ENCODE measurements at places on chromosomes 13 and 19.

- DNase-seq, result no peak
These were observed 36.8 kb upstream of the TM9SF2 start for GRCh38 chr13:99464441-99464949.

- no peak for DNase-seq
These were observed 182.3 kb upstream of the KLF12 start for GRCh38 chr13:74316547-74316946.

DNA sequence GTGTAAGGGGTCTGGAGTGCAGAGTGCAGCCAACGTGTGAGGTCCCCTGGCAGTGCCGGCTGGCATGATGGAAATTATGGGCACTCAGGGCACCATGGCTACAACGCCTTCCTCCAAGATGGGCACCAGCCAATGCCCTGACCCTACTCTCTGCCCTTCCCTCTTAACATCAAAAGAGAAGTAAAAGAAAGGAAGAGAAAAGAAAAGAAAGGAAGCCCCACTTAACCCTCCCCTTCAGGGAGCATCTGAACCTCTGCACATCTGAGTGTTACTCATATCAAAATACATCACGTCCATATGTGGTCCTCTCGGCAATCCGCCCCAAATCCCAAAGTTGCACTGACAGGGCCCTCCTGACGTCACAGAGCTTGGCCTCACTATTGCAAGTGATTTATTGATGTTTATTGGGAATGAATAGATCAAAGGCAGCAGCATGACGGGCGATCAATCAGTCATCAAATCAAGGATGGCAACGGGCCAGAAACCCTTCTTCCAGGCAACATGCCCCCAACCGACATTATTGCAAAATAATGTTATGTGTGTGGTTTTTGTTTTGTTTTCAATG, 1.3 kb downstream of the TSHZ3 start:
- no peak for DNase-seq

- no peak for DNase-seq
These were observed 548.5 kb upstream of the SLC10A2 start for GRCh38 chr13:103614761-103615160.

DNA sequence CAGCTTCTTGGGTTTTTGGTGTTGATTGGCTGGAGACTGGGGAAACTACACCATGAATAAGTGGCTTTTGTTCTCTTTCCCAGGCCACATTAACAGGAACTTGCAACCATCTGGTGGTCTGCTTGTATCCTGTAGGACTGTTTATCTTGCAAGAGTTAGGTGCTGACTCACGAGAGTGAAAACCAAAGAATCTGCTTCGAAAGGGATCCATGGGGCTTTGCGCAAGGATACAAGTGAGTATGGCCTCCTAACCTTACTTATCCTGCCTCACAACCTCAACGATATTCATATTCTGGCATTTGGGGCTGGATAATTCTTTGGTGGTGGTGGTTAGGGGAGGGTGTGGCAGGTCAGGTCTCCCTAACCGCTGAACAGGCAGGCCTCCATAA, 4.7 kb upstream of the SIGLECL1 start:
- no peak for DNase-seq

- DNase-seq, result no peak
These were observed 725 bp downstream of the PSMD8 start for GRCh38 chr19:38375098-38375493.

DNA sequence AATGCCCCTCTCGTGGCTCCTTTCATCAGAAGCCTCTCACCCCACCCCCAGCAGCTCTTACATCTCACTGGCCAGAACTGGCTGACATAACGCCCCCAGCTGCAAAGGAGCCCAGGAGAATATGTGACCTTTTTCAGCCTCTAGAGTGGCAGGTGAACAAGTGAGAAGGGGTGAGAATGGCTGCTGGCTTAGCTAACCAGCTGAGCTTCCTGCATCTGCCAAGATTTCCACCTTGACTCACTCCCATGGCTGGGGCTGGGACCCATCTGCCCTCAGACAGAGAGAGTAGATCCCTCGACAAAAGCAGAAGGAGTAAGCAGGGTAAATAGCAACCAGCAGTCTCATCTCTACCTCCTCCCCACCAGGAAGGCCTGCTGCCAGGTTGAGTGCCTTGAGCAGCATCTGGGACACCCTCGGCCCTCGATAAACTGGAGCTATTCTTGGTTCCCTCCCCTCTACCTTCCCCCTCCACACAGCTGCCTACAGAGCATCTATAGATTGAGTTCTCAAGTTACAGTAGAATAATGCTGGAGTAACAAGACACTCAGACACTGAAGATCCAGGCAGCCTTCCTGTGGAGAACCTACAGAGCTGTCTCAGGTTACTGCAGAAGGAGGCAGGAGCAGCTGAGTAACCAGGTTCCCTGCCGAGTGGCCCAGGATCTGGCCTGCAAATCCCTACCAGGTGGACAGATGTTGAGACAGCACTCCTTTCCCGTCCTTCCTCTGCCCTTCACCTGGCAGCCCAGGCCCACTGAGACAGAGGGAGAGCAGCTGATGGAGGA, 15.5 kb downstream of the KASH5 start:
- DNase-seq, result no peak

Measured in posterior vena cava (tissue), 2 donors.